ENCODE measurements at places on chromosomes 5 and 9. TPM values are rescaled to one million over a fixed set of nuclear protein-coding genes. Genes with fewer than 3 reads are reported as not detected.

C9orf153 gene
- total RNA-seq = not detected

NPM1 gene
- total RNA-seq = 412 TPM

ZBED3 gene
- 6.4 TPM for total RNA-seq

GRCh38 chr5:149811453-149811852 is 81.3 kb downstream of the PPARGC1B start:
- no peak for DNase-seq

- DNase-seq = no peak
Measured at GRCh38 chr5:76736679-76737556, 21.0 kb downstream of the F2R start.

DNA sequence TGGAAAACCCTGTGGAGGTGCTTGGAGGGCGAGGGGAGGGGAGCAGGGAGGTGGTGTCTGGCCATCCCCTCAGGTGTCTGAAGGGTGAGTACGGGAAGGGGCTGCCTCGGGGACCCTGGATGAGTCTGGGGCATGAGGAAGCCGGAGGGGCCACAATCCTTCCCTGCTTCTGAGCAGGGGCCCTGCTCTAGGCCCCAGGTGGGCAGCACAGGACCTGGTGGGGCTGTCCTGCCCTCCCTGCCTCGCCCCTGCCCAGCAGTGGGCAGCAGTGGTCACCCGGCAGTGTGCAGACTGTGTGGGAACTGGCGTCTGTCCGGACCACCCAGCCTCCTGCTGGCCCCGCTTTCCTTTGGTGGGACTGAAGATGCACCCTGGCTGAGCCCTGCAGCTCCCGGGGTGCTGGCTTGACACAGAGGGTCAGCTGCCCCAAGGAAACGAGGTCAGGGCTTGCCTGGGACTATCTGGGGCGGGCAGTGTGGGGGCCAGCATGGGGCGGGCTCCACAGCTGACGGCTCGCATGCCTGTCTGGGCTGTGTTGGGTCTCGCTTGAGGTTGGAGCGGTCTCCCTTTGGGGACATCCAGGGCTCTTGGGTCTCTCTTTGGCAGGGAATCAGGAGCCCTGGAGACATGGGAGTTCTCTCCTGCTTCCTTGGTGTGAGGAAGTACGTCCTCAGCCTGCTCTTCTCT is 26.1 kb downstream of the RXRA start:
- no peak for DNase-seq

GRCh38 chr5:127089191-127089590 is 15.9 kb upstream of the C5orf63 start:
- no peak for DNase-seq

Data from cardiac septum (tissue), 1 donor.